ENCODE measurements at places on chromosomes 13 and 19.

GRCh38 chr19:35086455-35086854 lies 29.2 kb upstream of the FXYD3 start:
- DNase-seq, result no peak

DNA sequence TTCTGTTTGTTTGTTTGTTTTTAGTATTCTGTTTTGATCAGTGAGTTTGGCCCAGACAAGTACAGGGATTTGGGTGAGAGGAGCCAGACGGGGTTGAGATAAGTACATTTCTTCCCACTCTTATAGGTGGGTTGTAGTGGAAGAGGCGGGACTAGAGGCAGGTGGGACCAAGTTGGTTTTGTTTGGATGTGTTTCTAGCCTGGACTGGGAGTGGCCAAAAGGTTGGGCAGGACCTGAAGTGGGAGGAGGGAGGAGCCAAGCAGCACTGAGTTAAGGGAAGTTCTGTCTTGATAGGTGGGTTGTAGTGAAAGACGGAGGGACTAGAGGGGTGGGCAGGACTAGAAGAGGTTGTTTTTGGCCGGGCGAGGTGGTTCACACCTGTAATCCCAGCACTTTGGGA lies 9.0 kb downstream of the DNASE2 start:
- no peak for DNase-seq

DNA sequence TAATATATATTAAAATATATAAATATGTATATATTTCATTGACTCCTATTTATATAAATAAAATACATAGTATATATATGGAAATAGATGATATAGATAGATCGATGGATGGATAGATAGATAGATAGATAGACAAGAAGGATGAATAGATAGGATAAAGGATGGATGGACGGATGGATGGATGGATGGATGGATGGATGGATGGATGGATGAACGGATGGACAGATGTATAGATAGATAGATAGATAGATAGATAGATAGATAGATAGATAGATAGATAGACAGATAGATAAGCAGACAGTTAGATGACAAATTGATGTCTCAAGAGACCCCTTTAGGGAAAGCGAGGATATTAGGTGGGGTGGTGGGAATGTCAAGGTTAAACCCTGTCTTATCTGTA lies 15.1 kb downstream of the CYP4F11 start:
- DNase-seq, result no peak

- DNase-seq, result no peak
Observed at GRCh38 chr19:14182476-14182875, 23.5 kb downstream of the ADGRL1 start.

- DNase-seq, result no peak
Observed at GRCh38 chr19:41302624-41303351, 7.2 kb upstream of the CCDC97 start.

DNA sequence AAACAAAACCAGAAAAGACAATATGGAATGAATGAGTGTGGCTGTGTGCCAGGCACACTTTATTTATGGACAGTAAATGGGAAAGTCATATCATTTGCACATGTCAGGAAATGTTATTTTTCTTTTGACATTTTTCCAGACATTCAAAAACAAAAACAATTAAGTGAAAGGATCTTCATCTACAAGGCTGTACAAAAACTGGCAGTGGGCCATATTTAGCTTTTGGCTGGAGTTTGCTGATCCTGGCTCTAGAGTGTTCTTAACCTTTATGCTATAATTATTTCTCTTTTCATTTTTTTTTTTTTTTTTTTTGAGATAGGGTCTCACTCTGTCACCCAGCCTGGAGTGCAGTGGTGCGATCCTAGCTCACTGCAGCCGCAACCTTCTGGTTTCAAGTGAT lies 6.5 kb upstream of the TNFSF9 start:
- DNase-seq, result no peak

DNA sequence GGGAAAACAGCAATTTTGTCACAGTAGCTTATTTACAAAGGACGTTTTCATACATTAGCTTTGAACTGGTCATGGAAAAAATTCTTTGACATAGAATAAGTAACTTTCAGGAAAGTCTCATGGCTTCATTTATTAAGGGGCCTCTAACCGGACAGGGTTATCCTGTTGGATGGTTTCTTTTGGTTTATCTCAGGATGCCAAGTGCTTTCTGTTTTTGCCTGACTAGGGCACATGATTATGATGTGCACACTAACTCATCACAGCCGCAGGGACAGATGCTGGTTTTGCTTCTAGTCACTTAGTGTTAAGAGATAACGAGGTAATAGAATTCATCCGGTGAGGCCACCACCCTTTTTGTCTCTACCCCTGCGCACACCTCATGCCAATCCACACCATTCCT lies 53.0 kb downstream of the TGDS start:
- no peak for DNase-seq

DNA sequence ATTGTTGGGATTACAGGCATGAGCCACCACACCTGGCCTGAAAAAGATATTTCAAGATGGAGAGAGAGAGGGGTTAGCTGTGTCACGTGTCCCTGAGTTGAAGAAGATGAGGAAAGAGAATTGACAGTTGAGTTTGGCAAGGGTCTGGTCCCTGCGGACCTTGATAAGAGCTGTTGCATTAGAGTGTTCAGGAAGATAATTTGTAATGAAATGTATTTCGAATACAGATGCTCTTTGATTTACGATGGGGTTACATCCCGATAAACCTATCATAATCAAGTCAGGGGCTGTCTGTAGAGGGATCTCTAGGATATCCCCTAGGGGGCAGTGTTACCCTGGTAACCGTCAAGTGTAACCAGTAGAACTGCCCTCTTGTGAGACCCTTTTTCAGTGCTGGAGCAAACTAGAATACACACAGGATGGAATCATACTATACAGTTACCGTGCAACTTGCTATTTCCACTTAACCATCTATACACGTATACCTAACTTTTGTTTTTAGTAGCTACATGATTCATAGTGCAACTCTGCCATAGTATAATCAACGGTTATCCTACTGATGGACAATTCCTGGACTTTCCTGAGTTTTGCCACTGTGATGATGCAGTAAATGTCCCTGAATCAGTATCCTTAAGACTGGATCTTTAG lies 1.5 kb upstream of the ELOF1 start:
- DNase-seq, result peak; percentile 60

GRCh38 chr13:93769607-93770006 lies 543.0 kb downstream of the GPC6 start:
- no peak for DNase-seq

DNA sequence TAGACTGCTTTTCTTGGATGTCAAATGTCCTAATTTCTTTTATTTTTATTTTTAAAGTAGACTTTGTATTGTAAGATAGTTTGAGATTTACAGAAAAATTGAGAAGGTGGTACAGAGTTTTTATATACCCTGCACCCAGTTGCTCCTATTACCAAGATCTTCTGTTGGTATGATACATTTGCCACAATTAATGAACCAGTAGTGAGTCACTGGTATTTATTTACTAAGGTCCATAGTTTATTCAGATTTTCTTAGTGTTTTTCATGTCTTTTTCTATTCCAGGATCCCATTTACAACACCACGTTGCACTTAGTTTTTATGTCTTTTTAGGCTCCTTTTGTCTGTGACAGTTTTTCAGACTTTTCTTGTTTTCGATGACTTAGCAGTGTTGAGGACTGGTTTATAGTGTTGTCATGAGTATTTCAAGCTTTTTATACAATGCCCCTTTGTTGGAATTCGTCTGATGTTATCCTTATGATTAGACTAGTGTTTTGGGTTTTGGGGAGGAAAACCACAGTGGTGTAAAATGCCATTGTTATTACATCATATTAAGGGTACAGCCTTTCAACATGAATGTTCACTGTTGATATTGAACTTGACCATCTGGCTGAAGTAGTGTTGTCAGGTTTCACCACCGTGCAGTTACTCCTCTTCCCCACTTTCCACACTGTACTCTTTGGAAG lies 35.9 kb downstream of the COG3 start:
- DNase-seq, result peak; percentile 92

DNA sequence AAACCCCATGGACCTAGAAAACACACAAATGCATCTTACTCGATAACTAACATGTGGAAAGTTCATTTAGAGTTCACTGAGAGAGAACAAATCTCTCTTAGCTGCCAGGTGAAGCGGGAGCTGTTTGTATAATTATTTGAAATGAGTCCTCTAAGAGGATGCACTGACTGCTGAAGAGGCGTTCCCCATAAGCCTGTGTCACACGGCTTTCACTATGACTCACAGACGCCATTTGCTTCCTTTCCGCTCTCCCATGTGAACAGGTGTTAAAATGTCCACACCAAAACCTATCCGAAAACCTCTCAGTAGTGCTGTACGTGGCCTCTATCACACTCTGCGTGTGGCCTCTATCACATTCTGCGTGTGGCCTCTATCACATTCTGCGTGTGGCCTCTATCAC lies 101.8 kb downstream of the SOX1 start:
- DNase-seq, result no peak

- no peak for DNase-seq
Observed at GRCh38 chr19:6278740-6279619, 795 bp downstream of the MLLT1 start.

DNA sequence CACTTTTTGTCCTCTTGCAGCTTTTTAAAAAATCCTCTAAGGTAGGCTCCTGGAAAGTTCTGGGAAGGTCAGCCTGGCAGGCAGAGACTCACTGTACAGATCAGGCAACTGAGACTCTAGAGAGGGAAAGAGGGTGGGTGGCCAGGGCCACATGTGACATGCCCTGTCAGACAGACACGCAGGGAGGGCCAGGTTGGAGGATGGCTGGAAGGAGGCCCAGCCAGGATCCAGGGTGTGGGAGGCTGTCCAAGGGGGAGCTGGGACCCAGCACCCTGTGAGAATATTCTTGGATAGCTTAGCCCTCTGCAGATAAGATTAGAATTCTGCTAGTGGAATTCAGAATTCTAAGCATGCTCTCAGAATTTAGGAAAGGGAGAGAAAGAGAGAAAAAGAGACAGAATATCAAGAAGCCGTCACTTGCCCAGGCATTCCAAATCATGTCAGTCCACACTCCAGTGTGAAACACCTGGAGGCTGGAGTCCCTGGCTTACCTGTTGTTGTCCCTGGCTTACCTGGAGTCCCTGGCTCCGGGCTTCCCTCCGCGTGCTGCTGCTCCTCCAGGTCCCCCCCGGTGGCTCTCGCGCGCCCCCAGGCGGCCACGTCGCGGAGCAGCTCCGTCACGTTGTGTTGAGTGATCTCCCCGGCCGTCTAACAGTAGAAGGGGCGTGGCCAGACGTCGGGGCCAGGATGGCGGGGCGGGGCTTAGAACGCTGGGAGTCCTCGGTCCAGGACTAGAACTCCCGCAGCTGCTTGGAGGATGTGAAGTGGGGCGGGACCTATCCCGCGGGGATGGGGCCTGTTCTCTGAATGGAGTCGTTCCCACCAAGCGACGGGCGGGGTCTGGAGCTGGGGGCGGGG lies 2.8 kb upstream of the TNNI3 start:
- DNase-seq, result peak; percentile 76

- no peak for DNase-seq
Observed at GRCh38 chr19:52191389-52191788, 1.5 kb downstream of the PPP2R1A start.

GRCh38 chr19:5703819-5704818 lies 14.0 kb downstream of the RPL36 start:
- no peak for DNase-seq

DNA sequence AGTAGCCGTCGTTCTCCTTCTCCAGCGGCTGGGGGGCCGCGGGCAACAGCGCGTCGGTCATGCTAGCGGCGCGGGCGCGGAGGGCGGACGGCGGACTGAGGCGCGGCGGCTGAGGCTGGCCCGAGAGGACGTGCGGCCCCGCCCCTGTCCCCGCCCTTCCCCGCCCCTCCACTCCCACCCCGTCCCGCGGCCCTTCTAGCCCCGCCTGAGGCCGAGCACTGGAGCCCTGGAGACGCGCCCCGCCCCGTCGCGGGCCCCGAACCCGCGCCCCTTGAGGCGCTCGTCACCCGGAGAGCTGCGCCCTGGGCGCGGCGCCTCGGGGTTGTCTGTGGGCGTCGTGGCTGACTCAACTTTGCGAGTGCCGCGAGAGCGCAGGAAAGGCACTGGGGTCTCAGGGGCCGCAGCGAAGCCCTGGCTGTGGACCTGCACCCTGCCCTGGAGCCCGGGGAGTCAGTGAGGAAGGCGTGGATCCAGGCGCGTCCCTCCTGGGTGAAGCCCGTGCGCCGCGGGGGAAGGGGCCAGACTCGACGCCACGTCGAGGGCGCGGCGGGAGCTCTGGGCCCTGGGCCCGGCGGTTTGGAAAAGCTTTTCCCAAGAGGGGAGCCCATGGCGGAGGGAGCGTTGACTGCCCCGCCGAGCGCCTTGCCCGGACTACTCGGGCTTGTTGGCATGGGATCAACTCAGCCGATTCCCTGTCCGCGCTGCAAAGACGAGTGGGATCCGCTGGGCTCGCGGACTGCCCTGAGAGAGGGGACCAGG lies at the start of gene RHPN2:
Gene RHPN2, minus strand, starts transcription at position 97 of the 759 bp plus-strand sequence. Its CDS starts 36 bp downstream, at position 61.
- DNase-seq, result peak; percentile 60

DNA sequence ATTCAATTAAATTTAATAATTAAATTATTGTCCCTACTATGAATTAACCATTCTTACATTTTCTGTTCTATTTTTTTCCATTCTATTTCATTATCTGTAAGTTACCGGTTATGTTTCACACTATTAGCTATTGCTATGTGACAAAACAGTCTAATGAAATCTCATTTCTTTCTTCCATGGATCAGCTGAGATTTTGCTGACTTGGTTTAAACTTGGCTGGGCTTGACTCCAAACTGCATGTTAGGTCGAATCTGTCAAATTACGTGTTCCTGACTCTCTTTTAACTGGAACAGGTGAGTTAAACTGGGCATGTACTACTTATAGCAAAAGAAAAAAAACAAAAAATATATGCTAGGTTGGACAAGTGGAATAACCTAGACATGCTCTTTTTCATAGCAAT lies 1464.4 kb downstream of the OLFM4 start:
- no peak for DNase-seq

DNA sequence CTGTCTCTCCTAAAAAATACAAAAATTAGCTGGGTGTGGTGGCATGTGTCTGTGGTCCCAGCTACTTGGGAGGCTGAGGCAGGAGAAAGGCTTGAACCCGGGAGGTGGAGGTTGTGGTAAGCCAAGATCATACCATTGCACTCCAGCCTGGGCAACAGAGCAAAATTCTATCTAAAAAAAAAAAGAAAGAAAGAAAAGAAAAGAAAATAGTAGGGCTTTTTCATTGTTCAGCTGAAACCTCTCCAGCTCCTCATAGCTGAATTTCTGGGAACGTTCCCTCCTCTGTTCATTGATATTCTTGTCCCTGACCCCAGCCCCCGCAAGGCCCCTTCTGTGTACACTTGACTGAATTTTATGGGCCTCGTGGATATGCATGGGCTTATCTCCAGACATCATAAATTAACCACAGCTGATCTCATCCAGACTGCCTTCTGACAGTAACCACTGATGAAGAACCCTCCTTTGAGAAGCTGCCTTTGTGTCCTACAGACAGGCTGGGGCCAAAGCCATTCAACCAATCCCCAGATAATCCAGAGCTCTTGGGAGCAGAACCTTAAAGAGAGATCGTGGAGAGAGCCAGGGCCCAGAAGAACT lies at the start of gene ELSPBP1:
Gene ELSPBP1, plus strand, starts transcription at position 424 of the 594 bp plus-strand sequence. CDS start 14,036 bp downstream, outside the sequence.
- peak; percentile 85 for DNase-seq

- no peak for DNase-seq
Observed at GRCh38 chr19:31528261-31528660, 179.0 kb upstream of the TSHZ3 start.
